ENCODE measurements at places on chromosomes 11 and 22.

GRCh38 chr11:115266066-115266639 lies 238.1 kb downstream of the CADM1 start:
- no peak for DNase-seq

- peak; percentile 75 for DNase-seq
These were observed 1.9 kb downstream of the POLD4 start for GRCh38 chr11:67351275-67352005.

- no peak for DNase-seq
These were observed 25.5 kb downstream of the EMID1 start for GRCh38 chr22:29230972-29231875.

DNA sequence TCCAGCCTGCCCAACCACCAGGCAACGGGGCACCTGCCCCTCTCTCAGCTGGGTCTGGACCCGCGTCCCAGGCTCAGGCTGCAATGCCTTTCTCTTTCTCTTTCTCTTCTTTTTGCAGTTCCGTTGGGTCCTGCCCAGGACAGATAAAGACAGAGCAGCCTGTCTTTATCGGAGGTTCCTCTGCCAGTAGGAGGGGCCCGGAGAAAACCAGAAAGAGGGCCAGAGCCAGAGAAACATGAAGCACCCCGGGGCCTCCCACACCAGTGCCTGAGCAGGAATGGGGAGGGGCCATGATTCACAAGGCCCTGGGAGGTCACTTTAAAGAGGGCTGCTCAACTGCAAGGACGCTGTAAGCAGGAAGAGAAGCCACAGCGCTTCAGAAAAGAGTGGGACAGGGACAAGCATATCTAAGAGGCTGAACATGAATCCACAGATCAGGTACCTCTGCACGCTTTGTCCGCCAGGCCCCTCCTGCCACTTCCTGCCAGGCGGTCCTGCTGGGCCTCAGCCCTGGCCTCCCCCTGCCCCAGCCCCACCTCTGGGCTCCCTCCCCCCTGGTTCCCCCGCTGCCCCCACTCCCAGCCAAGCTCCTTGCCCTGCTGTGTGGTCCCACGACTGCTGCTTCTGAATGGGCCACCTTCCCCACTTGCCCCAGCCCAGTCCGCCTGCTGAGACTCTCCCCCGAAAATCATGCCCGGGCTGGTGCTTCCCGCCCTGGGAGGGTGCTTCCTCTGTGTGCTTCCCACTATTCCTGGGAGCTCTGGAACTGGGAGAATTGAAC lies at the start of gene APOBEC3C:
TSS of gene APOBEC3C (plus strand) at position 316 of the 781 bp plus-strand sequence. CDS start at position 422, 106 bp downstream.
- peak; percentile 76 for DNase-seq

- DNase-seq: no peak
These were observed 92.4 kb upstream of the TMEM45B start for GRCh38 chr11:129723146-129723760.

All from H4 (cell line).